ENCODE measurements at places on chromosomes 4 and X.

DNA sequence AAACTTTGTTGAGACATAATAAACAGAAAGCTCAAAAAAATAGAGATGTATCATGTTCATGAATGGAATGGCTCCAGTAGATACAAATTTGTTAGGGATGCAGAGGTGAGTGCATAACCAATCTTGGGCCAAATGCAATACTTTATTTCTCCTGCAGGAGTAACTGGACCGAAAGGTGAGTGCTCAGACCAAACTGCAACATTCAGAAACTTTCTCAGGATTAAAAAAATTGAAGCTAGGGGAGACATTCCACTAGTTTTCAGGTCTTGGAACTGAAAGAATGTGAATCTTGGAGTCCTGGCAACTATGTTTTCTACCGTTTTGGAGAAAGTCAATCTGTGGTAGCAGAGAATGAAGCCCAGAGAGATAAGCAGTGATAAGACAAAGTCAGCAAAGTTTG lies 21.2 kb upstream of the LCORL start:
- DNase-seq: no peak

GRCh38 chr4:145887241-145887991 lies 51.2 kb downstream of the ZNF827 start:
- no peak for DNase-seq

- no peak for DNase-seq
Measured at GRCh38 chrX:22078117-22078516, 46.0 kb downstream of the PHEX start.

DNA sequence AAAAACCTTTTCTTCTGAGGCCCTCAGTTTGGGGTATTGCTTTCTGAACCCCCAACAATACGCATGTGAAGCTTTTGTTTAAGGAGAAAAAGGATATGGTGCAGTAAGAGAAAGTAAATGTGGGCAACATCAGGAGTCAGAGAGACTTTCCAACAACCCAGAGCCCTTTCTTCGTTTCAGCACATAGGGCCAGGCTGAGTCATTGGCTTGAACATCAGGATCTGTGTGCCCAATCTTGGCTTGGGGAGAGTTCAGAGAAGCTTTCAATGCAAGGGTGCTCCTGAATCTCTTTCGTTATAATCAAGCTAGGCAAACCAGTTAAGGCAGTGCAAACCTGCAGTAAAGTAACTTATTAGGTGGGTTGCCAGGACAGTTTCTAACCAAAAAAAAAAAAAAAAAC lies 191.2 kb downstream of the FRMPD4 start:
- DNase-seq: no peak

DNA sequence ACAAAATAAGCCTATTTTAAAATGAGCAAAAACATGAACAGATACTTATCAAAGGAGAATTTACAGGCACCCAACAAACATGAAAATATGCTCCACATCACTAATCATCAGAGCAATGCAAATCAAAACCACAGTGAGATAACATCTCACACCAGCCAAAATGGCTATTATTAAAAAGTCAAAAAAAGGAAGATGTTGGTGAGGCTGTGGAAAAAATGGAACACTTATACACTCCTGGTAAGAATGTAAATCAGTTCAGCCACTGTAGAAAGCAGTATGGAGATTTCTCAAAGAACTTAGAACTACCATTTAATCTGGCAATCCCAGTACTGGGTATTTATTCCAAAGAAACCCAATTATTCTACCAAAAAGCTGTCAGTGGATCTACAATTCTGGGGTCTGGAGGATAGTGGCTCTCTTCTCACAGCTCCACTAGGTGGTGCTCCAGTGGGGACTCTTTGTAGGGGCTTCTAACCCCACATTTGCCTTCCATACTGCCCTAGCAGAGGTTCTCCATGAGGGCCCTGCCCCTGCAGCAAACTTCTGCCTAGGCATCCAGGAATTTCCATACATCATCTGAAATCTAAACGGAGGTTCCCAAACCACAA lies 9.1 kb upstream of the ZNF732 start:
- DNase-seq: no peak

DNA sequence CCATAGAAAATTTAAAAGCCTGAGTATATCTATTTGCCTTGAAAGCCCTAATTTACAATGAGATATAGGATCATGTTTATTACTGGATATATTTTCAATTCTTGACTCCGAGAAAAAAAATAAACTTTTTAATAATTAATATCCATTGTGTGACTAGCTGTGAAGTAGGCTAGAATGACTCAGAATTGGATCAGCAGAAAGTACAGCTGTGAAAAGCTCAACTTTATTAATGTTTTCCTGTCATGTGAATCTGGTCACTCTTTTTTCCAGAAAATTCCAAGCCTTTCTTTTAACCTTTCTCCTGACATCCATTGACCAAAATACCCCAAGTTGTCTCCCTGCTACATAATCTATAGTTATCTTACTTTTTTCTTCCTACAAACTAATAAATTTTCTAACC lies 171.8 kb upstream of the PACRGL start:
- DNase-seq: no peak

GRCh38 chrX:153688911-153689590 lies 1.3 kb downstream of the SLC6A8 start:
- DNase-seq: no peak

Data from NCI-H526 treated with DMSO at 0.1 percent for 48 hours (cell line).